ENCODE measurements at places on chromosomes 11 and 22.

- no peak for DNase-seq
Measured at GRCh38 chr11:128618603-128619002, 31.2 kb upstream of the ETS1 start.

- no peak for DNase-seq
Measured at GRCh38 chr11:6260207-6260726, 629 bp downstream of the CCKBR start.

DNA sequence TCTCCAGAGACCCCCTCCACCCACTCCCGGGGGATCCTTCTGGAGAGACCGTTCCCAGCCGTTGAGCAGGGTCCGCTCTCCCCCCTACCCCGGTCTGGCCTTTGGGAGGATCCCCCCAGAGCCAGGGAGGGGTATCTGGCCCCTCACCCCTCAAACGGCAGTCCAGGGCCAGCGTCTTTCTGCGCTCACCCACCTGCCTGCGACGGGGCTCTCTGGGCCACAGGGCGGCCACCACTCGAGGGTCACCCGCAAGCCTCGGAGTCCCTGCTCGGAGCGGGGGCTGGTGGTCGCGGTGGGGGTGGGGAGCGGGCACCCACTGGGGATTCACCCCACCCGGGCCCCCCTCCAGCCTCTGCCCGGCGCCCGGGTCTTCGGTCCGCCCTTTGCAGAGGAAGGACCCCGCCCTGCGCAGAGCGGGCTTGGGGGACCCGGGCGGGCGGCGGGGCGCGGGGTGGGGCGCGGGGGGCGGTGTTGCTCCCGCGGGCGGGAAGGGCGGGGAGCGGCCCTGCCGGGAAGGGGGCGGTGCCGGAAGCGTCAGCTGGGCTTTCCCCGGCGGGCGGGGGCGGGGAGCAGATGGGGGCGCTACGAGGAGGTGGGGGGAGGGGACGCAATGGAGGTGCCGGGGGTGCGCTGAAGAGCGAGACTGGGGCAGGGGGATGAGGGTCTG, 16.6 kb downstream of the CRELD2 start:
- peak; percentile 63 for DNase-seq

DNA sequence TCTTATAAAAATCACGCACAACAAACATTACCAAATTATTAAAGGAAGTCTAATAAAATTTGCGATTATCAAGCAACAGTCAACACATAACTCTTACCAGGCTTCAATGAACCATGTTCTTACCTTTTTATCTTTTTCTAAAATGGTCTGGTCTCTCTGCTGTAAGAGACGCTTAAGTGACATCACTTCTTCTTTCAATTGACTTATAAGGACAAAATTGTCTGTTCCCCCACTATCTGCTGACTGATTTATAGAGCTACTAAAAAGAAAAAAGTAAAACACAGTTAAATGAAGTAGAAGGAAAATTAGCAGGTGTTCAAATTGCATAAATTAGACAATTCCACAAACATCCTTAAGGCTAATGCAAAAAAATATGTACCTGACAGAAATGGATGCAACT, 10.9 kb downstream of the FAM76B start:
- no peak for DNase-seq

DNA sequence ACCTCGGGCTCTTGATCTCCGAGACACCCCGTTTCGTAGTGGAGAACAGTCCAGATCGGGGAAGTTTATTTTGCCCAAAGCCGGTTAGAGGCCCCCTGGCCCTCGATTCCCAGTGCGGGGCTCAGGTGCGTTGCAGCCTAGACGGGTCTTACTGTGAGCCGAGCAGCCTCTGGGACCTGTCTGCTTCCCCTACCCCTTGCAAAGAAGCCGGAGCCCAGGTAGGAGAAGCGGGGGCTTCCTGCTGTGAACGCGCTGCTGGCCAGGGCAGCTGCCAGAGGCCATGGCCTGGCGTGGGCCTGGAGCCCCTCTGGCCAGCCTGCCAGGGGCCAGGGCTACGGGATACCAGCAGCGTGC, 621 bp downstream of the TSPO start:
- no peak for DNase-seq

- peak; percentile 7 for DNase-seq
Measured at GRCh38 chr11:131859538-131860210, 489.3 kb downstream of the NTM start.

- DNase-seq = no peak
Measured at GRCh38 chr11:104333977-104334376, 170.0 kb upstream of the PDGFD start.

- no peak for DNase-seq
Measured at GRCh38 chr11:48341466-48341865, 16.7 kb downstream of the OR4C3 start.

GRCh38 chr11:113528982-113529381, 53.8 kb upstream of the DRD2 start:
- DNase-seq = no peak

DNA sequence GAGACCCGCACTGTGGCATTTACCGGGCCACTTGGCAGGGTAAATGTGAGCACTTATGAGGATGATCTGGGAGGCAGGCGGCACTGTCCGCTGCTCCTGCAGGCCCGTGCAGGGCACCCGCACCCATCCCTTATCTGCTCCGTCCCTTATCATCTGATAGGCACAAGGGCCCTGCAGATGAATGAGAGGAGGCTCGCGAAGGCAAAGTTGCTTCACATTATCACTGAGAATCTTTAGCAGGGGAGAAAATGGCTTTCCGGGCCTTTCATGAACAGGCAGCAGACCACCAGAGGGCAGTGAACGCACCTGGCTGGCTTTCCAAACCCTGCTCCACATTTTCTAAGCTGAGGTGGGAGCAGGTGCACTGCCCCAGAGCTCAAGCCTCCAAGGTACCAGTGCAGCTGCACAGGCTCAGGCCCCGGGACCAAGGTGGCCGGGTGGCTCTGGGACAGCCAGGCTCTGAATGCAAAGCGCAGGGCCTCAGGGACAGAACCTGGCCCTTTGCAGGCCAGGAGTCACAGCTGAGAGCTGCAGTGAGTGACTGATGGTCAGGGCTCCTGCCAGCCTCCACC, 165.6 kb downstream of the SHANK2 start:
- peak; percentile 20 for DNase-seq

GRCh38 chr22:22884888-22885840, 2.5 kb upstream of the IGLL5 start:
- no peak for DNase-seq

- DNase-seq = no peak
Measured at GRCh38 chr11:57421805-57422204, 5.1 kb downstream of the SLC43A3 start.

- DNase-seq = peak; percentile 36
Measured at GRCh38 chr11:126112547-126112946, 49.9 kb upstream of the CDON start.

DNA sequence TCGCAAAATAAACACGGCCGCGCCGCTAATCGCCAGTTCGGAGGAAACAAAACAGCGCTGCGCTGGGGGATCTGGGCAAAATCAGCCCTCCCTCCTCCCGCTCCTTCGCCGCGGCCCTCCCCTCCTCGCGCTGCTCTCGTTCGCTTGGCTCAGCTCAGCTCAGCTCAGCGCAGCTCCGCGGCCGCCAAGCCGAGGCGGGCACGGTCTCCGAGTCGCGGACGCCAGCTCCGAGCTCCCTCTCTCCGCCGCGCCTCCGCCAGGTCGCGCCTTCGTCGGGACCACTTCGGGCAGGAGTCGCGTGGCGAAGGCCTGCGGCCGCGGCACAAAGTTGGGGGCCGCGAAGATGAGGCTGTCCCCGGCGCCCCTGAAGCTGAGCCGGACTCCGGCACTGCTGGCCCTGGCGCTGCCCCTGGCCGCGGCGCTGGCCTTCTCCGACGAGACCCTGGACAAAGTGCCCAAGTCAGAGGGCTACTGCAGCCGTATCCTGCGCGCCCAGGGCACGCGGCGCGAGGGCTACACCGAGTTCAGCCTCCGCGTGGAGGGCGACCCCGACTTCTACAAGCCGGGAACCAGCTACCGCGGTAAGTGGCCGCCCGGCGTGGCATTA, at the start of gene SPON1:
Gene SPON1, plus strand, starts transcription at position 162 of the 607 bp plus-strand sequence. Its CDS starts 182 bp downstream, at position 344.
- DNase-seq = peak; percentile 22

- DNase-seq = no peak
Measured at GRCh38 chr22:37797874-37798500, 9.7 kb upstream of the GCAT start.

- peak; percentile 97 for DNase-seq
Measured at GRCh38 chr11:36312611-36313472, 16.8 kb downstream of the PRR5L start.

- no peak for DNase-seq
Measured at GRCh38 chr11:78714539-78714938, 139.9 kb upstream of the NARS2 start.

- DNase-seq = peak; percentile 81
Measured at GRCh38 chr11:11988099-11988651, 20.3 kb downstream of the DKK3 start.

GRCh38 chr11:21602699-21603098, 590.2 kb upstream of the ANO5 start:
- DNase-seq = no peak

DNA sequence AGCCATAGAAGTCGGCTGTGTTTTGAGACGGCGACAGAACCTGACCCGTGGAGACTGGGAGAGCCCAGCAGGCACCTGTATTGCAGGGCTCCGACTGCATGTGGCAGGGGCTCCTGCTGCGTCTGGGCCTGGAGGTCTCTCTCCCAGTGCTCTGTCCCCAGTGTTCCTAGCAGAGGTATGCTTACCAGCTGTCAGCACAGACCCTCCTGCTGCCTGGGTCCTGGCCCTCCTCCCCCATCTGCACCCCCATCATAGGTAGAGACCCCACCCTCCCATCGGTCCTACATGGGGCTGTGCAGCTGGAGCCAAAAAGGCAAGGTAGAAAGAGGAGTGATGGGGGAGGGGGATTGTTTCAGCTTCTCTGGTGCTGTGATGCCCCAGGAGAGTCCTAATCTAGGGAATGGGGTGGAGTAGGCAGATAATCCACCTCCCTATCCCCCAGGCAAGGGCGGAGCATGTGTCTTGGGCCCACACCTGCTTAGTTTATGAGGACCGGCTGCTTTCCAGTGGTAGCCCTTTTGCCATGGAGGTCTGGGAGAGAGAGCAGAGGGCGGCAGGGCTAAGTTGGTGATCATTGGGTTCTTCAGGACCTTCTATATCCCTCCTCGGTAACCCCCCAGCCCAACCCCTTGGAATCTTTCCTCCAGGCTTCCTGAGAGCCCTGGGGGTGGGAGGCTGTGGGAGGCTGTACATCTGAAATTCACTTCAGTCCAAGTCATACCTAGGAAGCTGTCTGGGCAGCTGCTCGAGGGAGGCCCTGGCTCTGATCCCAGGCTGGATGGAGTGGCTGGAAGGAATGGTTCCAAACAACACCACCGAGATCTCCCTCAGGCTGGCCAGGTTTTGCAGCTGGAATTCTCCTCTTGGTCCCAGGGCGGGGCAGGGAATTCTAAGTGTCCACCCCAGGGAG, 5.3 kb downstream of the SLC7A4 start:
- DNase-seq = peak; percentile 29

DNA sequence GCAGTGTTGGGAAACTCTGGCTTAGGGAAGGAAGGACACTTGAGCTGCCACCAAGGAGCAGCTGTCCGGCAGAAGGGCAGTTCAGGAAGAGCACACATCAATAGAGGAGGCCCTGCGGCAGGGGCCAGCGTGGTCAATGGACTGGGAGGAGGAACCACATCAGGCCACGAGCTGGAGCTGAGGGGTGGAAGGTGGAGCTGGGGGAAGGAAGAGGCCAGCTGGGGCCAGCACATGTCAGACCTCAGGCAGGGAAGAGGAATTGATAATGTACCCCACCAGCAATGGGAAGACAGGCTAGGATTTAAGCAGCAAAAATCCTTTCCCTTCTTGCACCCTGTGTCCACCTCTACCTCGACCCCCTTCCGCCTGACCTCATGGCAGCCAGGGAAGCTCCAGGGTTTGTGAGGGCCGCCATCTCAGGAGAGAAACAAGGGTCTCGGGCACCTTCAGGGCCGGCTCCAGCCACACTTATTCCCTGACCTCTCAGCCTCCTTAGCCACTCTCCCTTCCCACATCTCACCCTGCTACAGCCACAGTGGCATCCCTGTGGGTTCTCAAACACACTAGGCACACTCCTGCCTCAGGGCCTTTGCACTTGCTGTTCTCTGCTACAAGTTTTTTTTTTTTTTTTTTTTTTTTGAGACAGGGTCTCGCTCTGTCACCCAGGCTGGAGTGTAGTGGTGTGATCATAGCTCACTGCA, 157.8 kb upstream of the GRK3 start:
- DNase-seq = no peak

DNA sequence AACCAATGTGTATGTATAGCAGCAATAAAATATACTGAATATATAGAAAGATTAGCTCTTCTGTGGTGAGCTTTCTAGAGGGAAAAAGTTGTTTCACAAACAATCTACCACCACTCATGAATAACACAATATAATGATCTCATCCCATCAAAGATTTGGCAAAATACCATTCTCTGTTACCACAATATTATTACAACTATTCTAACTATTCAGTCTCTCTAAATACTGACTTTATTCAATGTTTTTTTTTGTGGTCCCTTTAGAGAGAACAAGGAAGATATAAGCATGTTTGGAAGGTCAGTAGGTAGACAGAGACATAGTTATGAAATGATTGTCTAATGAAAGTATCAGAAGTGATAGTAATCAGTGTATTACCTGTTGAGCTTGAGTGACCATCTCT, 7.8 kb downstream of the CCDC90B start:
- no peak for DNase-seq

DNA sequence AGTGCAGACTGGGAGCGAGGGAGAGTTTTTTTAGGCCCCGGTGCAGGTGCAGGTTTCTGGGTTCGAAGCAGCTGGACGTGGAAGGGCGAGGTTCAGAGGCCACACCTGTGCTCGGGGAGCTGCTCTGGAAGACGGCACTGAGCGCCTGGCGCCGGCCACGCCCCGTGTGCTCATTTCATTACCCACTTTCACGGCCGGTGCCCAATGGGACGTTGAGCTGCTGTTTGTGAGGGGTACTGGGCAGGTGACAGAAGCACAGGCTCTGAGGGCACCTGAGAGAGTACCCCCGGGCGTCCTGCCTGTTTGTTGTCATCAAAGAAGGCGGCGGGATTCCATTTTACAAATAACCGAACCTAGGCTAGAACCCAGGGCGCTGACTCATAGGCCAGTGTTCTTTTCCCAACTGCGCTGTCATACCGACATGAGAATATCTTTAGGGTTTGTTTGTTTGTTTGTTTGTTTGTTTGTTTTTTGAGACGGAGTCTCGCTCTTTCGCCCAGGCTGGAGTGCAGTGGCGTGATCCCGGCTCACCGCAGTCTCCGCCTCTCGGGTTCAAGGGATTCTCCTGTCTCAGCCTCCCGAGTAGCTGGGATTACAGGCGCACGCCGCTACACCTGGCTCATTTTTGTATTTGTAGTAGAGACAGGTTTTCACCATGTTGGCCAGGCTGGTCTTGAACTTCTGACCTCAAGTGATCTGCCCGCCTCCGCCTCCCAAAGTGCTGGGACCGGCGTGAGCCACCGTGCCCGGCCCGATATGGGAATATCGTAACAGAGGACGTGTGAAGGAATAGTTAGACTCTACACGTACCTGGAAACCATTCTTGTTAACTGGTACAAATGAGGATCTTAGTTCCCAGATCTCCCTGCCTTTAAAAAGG, 16.6 kb upstream of the SPTBN2 start:
- DNase-seq = no peak

GRCh38 chr11:121309688-121310087, 17.1 kb downstream of the SC5D start:
- no peak for DNase-seq

- no peak for DNase-seq
Measured at GRCh38 chr22:28241656-28242290, 322.7 kb upstream of the PITPNB start.

All from fibroblast of villous mesenchyme (primary cell).